Kidney (tissue), 22 donors: ENCODE measurements at places on chromosomes 4 and X. TPM values are rescaled to one million over a fixed set of nuclear protein-coding genes. Genes with fewer than 3 reads are reported as not detected.

AADAT gene
- 2.6 TPM for total RNA-seq

GYPB gene
- total RNA-seq, result not detected

TBX22 gene
- not detected for total RNA-seq

FGF2 gene
- 16.9 TPM for total RNA-seq

N4BP2 gene
- total RNA-seq, result 10.5 TPM

TTC29 gene
- total RNA-seq, result 0.28 TPM

HTN1 gene
- not detected for total RNA-seq

CSN1S1 gene
- not detected for total RNA-seq

RASSF6 gene
- total RNA-seq, result 8.8 TPM

PAGE1 gene
- not detected for total RNA-seq

HSFX3 gene
- not detected for total RNA-seq

SEPSECS gene
- total RNA-seq, result 13.8 TPM

RAI2 gene
- 43.1 TPM for total RNA-seq

IL15 gene
- 6.4 TPM for total RNA-seq

FAM9B gene
- not detected for total RNA-seq

- DNase-seq, result no peak
These were observed 7.2 kb downstream of the TBC1D14 start for GRCh38 chr4:6916587-6917460.

DNA sequence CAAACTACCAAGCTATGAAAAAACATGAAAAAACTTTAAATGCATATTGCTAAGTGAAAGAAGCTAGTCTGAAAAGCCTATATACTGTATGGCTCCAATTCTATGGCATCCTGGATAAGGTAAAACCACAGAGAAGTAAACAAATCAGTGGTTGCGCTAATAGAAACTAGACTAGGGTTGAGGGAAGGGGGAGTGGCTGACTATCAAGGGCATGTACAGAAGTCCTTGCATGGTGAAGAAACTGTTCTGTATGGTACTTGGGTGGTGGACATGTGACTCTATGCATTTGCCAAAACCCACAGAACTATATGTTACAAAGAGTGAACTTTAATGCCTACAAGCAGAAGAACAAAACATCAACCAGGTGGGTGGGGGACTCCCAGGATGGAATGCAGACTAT is 96.8 kb downstream of the MTMR1 start:
- DNase-seq, result no peak

GRCh38 chr4:138097912-138098600 is 144.1 kb downstream of the SLC7A11 start:
- DNase-seq, result no peak

DNA sequence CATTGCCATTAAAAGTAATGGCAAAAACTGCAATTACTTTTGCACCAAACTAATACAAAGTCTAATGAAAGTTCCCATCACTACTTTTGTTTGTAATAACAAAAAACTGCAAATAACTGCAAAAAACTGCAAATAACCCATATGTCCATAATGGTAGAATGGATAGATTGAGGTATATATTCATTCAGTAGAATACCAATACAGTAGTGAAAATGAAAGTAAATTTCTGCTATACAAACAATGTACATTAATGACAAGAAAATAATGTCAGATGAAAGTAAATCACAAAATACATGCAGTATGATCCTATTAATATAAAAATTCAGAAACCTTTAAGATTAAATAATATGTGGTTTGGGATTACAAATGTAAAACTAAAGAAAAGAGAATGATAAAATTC is 41.3 kb upstream of the CEP135 start:
- DNase-seq, result no peak

- no peak for DNase-seq
These were observed 29.0 kb downstream of the VCX3A start for GRCh38 chrX:6505960-6506359.

GRCh38 chrX:108049649-108050048 is 4.8 kb downstream of the VSIG1 start:
- no peak for DNase-seq

- DNase-seq, result no peak
These were observed 2.3 kb downstream of the ATP2B3 start for GRCh38 chrX:153519569-153520286.

DNA sequence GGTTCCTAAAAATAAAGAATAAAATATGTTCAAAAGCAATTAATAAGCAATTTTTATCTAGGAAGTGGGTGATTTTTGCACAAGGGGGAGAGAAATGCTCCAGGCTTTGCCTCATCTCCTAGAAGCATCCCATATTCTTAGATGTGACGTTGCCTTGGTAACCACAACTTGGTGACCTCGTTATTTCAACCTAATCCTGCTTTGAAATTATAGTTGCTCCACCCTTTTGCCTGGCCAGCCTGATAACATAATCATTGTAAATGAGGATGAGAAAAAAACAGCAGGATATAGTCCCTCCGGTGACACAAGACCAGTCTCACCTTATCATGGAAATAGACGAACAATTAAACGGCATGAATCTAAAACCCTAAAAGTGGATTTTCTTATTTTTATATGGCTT is 194.4 kb downstream of the QDPR start:
- no peak for DNase-seq

- DNase-seq, result no peak
These were observed 21.9 kb downstream of the INTS12 start for GRCh38 chr4:105686571-105686970.

GRCh38 chr4:182931691-182932345 is 14.6 kb upstream of the DCTD start:
- DNase-seq, result no peak

- no peak for DNase-seq
These were observed 16.0 kb downstream of the RAB40A start for GRCh38 chrX:103503163-103503852.

- no peak for DNase-seq
These were observed 62.7 kb downstream of the PRPS1 start for GRCh38 chrX:107691024-107691448.

DNA sequence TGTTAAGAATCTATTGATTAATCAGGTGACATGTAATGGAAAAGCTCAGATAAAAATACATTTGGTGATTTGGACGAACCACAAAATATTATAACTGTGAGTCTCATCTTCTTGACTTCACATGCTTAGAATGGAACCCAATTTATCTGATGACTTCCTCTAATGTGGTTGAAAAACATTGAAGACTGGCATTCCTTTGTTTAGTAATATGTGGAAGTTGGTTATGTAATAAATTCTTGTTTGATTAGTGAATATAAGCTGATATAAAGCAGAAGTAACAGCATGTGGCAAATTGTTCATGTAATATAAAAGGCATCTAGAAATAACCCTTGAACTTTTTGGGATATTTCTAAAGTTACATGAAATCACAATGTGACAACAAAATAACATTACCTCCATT is 9.7 kb downstream of the GIMD1 start:
- DNase-seq, result no peak

DNA sequence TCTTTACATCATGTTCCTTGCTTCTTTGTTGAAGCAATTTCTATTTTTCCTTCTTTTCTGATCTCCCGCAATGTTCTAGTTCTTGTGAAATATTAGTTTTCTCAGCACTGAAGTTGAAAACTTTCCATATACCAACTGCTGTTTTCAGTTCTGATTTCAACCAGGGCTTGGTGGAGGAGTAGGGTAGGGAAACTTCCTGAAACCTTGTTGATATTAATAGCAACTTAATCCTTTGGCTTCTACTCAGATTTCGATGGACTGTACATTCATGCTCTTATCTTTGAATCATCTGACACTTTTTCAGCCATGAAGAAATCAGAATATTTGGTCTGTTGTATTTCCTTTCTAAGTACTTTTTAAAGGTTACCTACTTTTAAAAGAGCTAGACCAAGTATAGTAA is 315.8 kb downstream of the RPA4 start:
- DNase-seq, result no peak

DNA sequence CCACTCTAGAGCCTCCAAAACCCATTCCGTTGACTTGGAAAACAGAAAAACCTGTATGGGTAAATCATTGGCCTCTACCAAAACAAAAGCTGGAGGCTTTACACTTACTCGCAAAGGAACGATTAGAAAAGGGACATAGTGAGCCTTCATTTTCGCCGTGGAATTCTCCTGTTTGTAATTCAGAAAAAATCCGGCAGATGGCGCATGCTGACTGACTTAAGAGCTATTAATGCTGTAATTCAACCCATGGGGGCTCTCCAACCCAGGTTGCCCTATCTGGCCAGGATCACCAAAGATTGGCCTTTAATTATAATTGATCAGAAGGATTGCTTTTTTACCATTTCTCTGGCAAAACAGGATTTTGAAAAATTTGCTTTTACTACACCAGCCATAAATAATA is 60.8 kb downstream of the ZNF732 start:
- DNase-seq, result no peak

GRCh38 chrX:109535578-109535977 is 1.1 kb upstream of the NXT2 start:
- no peak for DNase-seq

GRCh38 chr4:45147866-45148265 is 421.5 kb upstream of the GNPDA2 start:
- no peak for DNase-seq
